T-helper 2 cell treated with Interferon-gamma antibody and Interleukin-4, amounts not matched to agents 5 μg/mL and 100 μg/mL, for 36 hours (primary cell): ENCODE measurements at places on chromosomes 6 and 20.

GRCh38 chr20:60191014-60191413 is 232.8 kb downstream of the CDH26 start:
- DNase-seq, result no peak

DNA sequence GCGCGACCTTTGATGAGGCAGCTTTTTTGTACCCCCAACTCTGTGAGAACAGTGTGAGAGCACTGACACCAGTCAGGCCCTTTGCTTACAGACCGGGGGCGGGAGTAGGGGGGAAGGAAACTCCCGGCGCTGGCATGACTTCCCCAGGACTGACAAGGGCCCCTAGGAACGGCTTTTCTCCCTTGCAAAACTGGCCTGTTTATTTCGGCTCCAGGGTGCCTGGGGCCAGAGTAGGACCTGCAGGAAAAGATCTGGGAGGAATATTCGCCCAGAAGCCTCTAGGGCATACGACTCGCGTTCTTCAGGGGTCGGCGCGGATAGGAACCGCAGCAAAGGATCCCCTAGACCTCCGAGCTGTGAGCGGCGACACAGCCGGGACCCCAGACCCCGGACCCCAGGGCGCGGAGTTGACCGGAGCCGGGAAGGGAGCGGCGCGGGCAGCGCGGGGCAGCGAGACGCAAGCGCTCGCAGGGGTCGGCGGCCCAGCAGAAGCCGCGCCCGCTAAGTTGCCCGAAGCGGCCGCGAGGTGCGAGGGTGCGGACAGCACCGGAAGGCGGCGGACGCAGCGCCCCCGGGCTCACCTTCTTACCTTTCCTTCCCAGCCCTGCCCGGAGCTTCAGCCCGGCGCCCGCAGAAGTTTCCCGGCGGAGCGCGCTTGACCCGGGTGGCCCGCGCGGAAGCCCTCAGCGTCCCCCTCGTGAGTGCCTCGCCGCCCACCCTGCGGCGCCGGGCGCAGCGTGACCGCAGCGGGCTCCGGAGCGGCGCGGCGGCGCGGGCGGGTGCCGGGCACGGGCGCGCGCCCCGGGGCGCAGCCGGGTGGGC is at the start of gene POPDC3:
TSS of gene POPDC3 (minus strand) at position 771 of the 822 bp plus-strand sequence. CDS start 18,105 bp downstream, outside the sequence.
- no peak for DNase-seq

DNA sequence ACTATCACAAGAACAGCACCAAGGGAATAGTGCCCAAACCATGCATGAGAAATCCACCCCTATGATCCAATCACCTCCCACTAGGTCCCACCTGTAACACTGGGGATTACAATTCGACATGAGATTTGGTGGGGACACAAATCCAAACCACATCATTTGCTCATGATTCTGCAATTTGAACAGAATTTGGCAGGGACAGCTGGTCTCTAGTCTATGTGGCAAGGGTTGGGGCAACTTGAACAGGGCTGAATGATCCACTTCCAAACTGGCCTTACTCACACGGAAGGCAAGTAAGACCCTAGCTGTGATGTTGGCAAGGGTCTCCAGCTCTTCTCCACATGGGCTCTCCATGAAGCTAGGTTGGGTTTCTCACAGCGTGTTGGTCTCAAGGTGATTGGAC is 10.1 kb upstream of the FKBP5 start:
- DNase-seq, result no peak

- peak; percentile 29 for DNase-seq
Measured at GRCh38 chr6:34027445-34027936, 118.4 kb downstream of the GRM4 start.

DNA sequence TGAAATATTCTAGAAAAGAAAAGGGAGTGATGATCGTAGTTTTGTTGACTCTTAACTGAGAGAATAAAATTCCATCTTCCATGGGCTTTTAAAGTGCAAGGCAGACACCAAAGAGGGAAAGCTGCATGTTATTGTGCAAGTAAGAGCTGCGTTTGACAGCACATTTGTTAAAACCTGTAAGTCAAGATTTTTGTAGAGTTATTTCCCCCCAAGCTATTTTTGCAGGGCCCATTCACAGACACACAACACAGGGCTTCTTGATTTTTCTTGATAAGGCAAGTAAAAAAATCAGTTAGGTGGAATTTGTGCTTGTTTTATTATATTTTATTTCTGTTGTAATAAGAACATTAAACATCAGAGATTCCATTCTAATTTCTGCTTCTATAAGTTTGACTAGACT is 13.8 kb downstream of the CFAP206 start:
- DNase-seq, result no peak

DNA sequence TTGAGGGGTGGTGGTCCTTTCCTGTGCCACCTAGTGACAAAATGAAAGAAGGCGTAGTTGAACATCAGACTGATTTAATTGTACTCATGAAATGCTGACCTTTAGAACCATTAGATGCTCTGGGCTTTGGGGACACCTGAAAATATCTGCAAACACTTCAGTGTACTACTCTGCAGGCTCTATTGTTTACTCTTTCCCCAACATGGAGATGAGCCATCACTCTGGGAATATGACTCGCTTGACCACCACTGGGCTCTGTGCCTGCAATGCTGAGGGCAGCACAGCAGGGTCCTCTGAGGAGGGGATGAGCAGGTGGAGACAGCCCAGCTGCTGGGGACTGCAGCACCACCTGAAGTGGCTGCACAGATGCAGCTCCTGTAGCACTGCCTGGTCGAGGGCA is 74.8 kb upstream of the SLC24A3 start:
- DNase-seq, result no peak

DNA sequence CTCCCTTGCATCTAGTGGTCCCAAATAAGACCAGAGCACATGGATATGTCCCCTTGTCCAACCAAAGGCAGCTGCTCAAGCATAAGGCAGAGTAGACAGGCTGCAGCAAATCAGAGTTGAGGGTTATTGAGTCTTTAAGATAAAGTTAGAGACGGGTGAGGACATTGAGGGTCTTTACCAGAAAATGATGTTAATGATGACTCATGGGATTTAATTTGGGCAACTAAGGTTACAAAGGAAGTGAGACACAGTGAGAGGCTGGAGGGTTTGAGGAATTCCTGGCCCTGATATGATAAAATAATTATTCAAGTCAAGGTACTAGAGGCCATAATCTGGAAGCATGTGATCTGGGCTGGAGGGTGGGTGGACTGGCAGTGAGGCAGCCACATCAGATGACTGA is 133.6 kb downstream of the ALDH8A1 start:
- DNase-seq, result no peak

- DNase-seq, result no peak
Measured at GRCh38 chr6:10355115-10355702, 59.7 kb downstream of the TFAP2A start.

DNA sequence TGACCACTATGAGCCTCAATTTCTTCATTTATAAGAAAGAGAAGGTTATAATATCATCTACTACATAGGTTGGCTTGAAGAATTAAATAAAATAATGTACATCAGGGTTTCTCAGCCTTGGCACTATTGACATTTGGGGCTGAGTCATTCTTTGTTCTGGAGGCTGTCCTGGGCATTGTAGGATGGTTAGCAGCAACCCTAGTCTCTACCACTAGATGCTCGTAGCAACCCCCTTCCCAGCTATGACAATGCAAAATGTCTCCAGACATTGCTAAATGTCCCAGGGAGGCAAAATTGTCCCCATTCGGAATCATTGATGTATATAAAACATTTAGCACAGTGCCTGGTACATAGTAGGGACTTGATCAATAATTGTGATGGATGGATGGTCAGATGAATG is 152.1 kb downstream of the KHDC1L start:
- DNase-seq, result no peak

- DNase-seq, result no peak
Measured at GRCh38 chr6:65787787-65788186, 80.8 kb upstream of the EYS start.

DNA sequence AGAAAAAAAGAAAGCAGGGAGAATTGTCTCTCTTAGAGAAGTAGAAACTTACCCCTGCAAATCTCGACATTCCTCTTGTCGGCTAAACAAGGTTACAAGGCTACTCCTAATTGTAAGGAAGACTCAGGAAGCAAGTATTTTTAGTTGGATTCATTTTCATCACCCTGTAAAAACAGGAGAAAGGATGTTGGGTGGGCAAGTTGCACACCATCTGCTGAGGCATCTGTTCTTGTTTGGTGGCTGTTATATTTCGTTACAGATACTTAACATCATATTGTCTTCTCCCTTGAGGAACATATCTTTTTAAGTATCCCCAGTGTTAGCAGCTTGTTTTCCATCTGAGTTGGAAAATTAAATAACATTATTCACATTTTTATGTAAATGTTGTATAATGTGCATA is 187.5 kb downstream of the PLCB4 start:
- DNase-seq, result no peak

- DNase-seq, result no peak
Measured at GRCh38 chr20:25738198-25738597, 41.5 kb upstream of the ZNF337 start.

- peak; percentile 9 for DNase-seq
Measured at GRCh38 chr6:143059663-143060353, 881 bp upstream of the AIG1 start.

DNA sequence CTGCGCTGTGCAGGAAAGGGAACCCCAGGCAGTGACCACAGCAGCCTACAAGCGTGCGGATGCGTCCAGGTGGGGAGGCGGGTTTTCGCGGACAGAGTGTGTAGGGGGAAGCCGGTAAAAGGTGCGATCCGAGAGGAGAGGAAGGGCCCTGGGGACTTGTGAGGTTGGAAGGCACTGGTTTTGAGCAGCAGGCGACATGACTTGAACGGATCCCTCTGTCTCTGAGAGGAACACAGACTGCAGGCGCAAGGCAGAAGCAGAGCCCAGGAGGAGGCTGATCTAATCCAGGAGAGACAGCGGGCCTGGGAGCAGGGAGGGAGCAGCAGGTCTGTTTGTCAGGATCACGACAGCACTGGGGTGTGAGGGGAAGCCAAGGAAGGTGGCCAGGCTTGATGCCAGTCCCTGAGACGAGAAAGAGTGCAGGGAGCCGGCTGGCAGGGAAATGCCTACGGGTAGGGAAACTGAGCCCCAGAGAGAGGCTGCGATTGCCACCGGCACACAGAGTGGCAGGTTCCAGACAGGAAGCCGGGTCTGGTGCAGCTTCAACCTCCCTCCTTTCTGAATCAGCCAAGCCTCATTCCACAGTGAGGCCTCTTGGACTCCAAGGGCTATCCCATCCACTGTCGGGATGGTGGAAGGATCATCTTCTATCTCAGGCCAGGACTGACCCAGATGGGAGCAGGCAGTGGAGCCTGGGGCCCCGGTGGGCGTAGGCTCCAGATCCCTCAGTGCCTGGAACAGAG is 57.1 kb downstream of the HNF4A start:
- DNase-seq, result no peak

- DNase-seq, result no peak
Measured at GRCh38 chr6:135522965-135523692, 25.6 kb upstream of the AHI1 start.

- DNase-seq, result no peak
Measured at GRCh38 chr6:3314621-3315467, 56.1 kb downstream of the PSMG4 start.

DNA sequence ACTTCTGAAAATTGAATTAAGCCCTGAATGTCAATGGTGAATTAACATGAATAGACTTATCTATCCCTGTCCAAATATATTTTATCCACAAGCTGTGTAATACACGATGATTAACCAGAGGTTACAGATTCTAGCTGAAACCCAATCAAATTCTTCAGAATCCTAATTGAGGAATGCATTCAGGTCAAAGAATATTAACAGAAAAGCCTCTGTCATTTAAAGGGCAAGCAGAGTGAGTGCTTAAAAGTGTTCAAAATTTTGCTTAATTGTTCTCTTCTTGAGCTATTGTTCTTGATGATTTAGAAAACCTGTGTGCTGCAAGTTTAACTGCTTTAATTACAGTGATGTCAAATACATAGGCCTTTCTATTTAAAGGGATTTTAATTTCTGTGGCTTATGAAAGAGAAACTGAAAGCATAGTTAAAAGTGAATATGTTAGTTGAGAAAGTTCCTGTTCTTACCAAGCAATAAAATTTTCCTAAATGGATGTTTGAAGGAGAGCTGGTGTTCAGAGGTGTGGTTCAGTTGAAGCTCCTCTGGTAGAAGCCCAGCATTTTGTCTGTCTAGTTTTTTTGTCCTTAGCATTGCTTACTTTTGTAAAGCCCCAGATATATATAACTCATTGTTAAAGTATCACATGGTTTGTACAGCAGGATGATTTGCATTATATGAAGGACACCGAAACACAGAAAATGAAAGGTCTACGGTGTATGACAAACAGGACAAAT is 466.3 kb upstream of the PLCB4 start:
- DNase-seq, result no peak

DNA sequence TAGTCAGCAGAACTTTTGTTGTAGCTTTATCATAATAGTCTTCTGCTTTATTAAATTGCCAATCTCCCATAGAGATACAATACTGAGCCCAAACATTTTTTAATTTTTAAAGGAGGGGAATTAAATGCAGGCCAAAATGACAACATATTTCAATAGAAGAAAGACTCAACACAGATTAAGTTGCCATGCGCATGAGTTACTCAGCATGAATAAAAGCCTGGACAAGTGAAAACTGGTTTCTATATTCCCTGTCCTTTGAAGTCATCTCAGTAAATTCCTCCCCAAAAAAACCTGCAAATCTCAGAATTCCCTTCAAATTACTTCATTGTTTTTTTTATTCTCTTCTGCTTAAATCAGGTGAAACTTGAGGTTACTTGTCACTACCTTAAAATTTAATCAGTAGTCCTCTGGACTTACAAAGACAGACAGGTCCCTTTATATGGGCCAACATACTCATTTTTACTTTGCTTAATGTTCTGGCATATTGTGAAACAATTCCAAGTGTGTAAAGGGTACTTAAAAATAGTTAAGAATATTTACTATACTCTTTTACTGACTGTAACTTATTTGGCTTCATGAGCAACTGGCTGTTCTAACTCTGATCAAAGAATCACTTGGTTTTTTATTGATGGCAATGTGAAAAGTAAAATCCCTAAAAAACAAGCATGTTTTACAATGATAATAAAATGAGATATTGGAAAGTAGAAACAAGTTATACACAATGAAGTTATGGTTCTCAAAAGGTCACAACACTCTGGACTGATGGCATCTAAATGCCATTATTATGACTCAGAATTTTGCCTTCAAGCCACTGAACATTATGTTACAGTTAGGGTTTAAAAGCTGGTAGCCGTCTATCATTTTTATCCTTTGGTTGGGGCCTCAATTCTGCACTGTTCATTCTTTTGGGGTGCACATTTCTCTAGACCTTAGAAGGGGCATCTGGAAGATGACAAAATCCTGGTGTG is 49.9 kb upstream of the COL21A1 start:
- no peak for DNase-seq

DNA sequence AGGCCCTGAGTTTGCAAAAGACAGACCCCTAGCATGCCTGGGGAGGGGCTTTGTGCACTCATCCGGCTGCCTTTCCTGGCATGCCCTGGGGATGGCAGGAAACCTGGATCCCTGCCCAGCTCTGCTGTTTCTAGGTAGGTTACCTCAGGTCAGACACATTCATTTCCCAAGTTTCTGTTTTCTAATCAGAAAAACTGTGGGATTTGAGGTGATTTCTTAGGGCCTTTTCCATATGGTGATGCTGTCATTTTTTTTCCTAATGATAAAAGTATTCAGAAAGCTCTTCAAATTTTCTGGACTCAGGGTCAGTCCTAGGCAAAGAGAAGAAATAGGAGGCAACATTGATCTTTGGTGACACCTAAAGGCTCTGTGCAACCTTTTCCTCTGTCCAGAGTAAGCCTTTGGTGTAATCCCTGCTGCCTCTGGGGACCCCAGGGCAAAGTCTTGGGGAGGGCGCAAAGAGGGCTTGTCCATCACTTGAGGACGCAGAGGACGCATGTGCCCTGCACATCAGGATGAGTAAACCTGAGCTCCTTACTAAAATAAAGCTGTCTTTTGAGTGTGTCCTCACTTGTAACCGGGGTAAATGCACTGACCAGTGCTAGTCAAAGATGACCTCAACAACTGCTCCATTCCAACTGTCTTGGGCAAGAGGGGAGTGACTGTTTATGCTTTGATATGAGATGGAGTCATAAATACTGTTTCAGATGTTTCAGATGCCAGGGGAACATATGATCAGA is 13.5 kb upstream of the TRAM2 start:
- DNase-seq, result no peak
